ENCODE measurements at places on chromosomes 12 and 14.

DNA sequence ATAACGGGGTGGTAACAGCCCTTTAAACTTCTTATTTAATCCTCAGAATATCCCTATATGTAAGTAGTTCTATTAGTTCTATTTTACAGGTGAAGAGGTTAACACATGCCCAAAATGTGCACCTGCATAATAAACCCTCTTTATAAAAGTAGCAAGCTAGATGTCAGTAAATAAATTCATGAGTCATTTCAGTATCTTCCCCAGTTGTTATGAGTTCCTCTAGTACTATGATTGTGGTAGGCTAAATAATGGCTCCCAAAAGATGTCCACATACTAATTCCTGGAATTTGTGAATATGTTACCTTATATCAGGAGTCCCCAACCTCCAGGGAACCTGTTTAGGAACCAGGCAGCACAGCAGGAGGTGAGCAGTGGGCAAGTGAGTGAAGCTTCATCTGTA lies 106.5 kb downstream of the TMTC3 start:
- no peaks in the 10 kb centered on the region for H3K36me3 ChIP-seq
- H3K27ac ChIP-seq: no peak overlapping the region
- peaks cover 21% of the 10 kb centered on the region for H3K4me1 ChIP-seq
- H3K4me3 ChIP-seq: no peak overlapping the region
- H3K27me3 ChIP-seq: no peaks in the 10 kb centered on the region

GRCh38 chr14:102415671-102416070 lies 52.9 kb downstream of the TECPR2 start:
- H3K27me3 ChIP-seq: no peaks in the 10 kb centered on the region
- H3K36me3 ChIP-seq: no peaks in the 10 kb centered on the region
- no peaks in the 10 kb centered on the region for H3K4me1 ChIP-seq
- no peak overlapping the region for H3K4me3 ChIP-seq

DNA sequence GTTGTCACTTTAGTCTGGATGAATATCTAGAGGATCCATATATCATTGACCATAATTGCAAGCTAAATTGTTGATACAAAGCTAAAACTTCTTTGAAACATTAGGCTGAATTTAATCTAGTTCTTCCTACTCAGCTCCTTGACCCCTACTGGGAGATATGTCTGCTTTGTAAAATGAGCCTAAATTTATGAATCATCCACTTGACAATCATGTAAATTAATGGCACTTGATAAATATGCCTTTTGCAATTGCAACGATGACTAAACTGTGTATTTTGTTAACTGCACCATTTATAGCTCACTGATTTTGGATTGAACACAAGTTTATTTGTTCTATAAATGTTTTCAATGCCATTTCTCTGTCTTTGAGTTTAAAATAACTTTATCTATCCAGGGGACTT lies 1616.5 kb upstream of the FLRT2 start:
- no peak overlapping the region for H3K4me3 ChIP-seq
- H3K36me3 ChIP-seq: no peaks in the 10 kb centered on the region
- DNase-seq: no peak
- H3K27me3 ChIP-seq: no peaks in the 10 kb centered on the region
- no peak overlapping the region for H3K27ac ChIP-seq
- no peaks in the 10 kb centered on the region for H3K4me1 ChIP-seq

DNA sequence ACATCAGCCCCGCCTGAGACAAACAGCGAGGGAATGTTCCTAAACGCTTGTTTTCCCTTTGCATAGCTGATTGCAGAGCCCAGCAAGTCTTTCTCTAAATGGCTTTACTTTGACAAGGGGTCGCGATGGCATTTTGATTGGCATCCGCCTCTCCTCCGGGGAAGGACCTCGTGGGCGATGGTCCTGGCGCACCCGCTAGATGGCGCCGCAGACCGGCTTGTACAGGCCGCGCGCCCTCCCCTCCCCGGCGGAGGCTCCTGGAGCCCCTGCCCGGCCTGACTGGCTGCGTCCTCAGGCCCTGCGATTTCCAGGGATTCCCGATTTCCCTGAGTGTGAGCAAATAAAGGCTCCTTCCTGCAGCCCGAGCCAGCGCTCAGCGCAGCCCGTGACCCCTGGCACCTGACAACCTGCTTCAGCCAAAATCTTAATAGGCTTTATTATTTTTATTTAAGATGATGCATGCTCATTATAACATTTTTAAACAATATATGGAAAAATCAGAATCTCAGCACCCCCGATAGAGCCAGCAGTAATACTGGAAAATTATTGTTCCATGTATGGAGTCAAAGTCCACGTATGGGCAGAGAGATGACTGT lies 468.3 kb downstream of the AACS start:
- no peak overlapping the region for H3K4me3 ChIP-seq
- DNase-seq: no peak
- peaks cover 7% of the 10 kb centered on the region for H3K4me1 ChIP-seq
- no peak overlapping the region for H3K27ac ChIP-seq
- no peaks in the 10 kb centered on the region for H3K36me3 ChIP-seq

DNA sequence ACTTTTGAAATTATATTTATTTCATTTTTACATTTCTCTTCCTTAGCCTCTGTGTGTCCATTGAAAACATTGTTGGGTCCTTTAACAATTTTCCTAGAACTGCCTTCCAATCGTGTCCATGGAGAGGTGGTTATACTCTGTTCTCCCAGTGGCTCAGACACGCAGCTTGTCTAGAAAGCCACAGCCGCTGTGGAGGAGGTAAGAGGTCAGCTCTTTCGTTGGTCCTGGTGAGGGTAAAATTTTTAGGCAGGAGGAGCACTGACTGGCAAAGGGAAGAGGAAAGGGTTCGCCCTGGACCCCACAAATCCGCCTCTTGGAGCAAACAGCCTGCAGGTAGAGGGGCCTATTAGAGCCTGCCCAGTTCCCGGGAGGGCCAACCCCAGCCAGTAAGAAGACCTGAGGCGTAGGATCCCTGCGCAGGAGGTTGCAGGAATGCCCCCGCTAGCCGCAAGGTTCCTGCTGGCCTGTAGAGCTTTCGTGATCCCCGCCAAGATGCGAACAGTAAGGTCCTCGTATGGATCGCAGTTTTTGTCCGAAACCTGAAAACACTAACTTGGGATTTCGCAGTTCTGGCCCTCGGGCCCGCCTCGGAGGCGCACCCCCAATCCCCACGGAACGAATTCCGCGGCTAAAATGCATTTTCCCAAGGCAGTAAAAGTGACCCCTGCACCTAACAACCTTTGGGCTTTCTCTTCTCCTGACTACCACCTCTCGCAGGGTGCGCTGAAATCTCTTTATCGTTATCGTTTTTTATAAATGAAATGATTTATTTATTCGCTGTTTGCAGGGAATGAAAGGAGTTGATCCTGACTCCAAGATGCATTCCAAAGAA lies 7.5 kb upstream of the PAX9 start:
- no peak for DNase-seq
- peaks cover 100% of the 10 kb centered on the region for H3K27me3 ChIP-seq
- H3K4me3 ChIP-seq: no peak overlapping the region
- peaks cover 4% of the 10 kb centered on the region for H3K4me1 ChIP-seq
- H3K36me3 ChIP-seq: no peaks in the 10 kb centered on the region

DNA sequence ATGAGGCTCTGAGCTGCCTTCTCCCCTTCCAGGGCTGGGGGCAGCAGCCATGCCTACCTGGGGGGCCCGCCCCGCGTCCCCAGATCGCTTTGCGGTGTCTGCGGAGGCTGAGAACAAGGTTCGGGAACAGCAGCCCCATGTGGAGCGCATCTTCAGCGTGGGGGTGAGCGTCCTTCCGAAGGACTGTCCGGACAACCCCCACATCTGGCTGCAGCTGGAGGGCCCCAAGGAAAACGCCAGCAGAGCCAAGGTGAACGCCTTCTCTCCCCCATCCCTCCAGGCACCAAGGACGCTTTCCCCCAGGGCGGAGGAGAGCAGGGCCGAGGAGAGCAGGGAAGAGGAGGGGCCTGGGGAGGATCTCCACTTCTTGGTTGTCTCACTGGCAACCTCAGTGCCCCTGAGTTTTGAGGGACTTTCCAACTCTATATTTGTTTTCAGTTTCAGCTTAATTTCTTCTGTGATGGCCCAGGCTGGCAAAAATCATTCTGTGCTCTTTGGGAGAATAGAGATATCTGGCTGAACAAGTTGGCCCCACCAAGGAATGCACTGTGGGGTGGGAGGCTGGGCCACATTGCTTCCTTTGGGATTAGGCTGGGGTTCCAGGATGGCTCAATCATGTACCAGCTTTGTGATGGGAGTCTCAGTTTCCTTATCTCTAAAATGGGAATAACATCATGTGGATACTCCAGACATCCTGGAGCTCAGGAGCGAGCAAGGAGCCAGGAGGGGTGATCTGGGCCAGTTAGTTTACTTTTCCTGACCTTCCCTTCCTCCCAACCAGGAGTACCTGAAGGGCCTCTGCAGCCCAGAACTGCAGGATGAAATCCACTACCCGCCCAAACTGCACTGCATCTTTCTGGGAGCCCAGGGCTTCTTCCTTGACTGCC lies 1.2 kb downstream of the KHNYN start:
- H3K36me3 ChIP-seq: peaks cover 46% of the 10 kb centered on the region
- H3K4me3 ChIP-seq: peak overlapping the region; percentile 80
- H3K27ac ChIP-seq: peak overlapping the region; percentile 93
- DNase-seq: no peak
- peaks cover 26% of the 10 kb centered on the region for H3K4me1 ChIP-seq

GRCh38 chr14:29716150-29716549 lies 211.5 kb downstream of the PRKD1 start:
- H3K4me1 ChIP-seq: no peaks in the 10 kb centered on the region
- no peak overlapping the region for H3K27ac ChIP-seq
- no peak overlapping the region for H3K4me3 ChIP-seq
- no peaks in the 10 kb centered on the region for H3K27me3 ChIP-seq

- peak within 1 kb of the TSS; percentile 82 for H3K4me3 ChIP-seq
- peaks cover 42% of the 10 kb centered on the region for H3K4me1 ChIP-seq
- DNase-seq: peak; percentile 71
- peak within 1 kb of the TSS; percentile 94 for H3K27ac ChIP-seq
- H3K27me3 ChIP-seq: no peaks in the 10 kb centered on the region
- peaks cover 4% of the 10 kb centered on the region for H3K36me3 ChIP-seq
Observed at GRCh38 chr12:11171145-11171968, at the start of gene SMIM10L1. Gene SMIM10L1, plus strand, starts transcription at chr12:11171194. Its CDS starts 163 bp downstream, at chr12:11171357.

DNA sequence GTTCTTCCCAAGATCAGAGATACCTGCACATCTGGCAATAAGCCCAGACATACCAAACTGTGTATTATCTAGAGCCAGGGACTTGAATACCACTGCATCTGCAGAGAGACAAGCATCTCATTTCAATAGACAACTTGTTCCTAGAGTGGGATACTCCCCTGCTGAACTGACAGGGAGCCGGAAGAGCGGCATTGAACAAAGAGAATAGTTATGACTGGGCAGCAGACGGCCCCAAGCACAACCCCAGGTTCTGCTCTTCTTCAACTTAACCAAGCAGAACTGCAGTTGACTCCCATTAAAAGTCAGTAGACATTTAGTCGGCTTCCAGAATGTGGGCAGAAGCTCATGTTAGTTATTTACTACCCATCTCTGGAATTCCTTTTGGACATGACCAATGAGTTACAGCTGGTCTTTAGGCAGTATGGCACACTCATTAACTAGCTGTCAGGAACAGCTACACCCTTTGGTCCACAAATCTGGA lies 112.9 kb downstream of the HMGA2 start:
- H3K27me3 ChIP-seq: no peaks in the 10 kb centered on the region
- no peaks in the 10 kb centered on the region for H3K4me1 ChIP-seq
- H3K36me3 ChIP-seq: no peaks in the 10 kb centered on the region
- DNase-seq: no peak
- H3K27ac ChIP-seq: no peak overlapping the region
- H3K4me3 ChIP-seq: no peak overlapping the region

DNA sequence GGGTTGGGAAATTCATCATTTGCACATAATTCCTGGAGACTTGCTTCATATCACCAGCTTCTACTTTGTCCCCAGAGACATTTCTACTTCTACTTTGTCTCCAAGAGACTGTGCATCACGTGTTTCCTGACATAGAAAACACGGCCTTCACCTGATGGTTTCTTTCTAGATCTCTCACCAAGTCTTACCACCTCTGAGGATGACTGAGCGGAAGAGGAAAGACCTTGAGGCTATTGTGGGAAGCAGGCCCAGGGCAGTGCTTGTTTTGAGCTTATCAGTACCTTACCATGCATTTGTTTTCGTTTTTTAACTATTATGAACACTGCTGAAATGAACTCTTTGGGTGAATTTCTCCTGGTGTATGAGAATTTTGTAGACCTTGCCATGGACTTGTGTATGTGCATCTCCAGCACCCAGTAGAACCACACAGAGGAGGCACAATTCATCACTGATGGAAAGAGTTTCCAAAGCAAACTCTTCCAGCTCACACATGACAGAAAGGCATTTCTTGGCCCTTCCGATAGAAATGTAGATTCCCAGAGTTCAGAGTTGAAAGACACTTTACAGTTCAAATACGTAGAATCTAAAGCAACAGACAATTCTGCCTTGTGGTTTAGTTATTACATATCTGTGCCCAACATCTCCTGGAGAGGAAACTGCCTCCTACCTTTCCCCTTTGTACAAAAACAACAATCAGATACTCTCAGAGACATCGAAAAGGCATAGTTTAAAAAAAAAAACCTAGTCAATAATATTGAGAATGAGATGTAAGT lies 434.7 kb downstream of the FUT8 start:
- H3K27ac ChIP-seq: no peak overlapping the region
- no peaks in the 10 kb centered on the region for H3K27me3 ChIP-seq
- H3K4me3 ChIP-seq: no peak overlapping the region
- no peaks in the 10 kb centered on the region for H3K36me3 ChIP-seq
- no peaks in the 10 kb centered on the region for H3K4me1 ChIP-seq

DNA sequence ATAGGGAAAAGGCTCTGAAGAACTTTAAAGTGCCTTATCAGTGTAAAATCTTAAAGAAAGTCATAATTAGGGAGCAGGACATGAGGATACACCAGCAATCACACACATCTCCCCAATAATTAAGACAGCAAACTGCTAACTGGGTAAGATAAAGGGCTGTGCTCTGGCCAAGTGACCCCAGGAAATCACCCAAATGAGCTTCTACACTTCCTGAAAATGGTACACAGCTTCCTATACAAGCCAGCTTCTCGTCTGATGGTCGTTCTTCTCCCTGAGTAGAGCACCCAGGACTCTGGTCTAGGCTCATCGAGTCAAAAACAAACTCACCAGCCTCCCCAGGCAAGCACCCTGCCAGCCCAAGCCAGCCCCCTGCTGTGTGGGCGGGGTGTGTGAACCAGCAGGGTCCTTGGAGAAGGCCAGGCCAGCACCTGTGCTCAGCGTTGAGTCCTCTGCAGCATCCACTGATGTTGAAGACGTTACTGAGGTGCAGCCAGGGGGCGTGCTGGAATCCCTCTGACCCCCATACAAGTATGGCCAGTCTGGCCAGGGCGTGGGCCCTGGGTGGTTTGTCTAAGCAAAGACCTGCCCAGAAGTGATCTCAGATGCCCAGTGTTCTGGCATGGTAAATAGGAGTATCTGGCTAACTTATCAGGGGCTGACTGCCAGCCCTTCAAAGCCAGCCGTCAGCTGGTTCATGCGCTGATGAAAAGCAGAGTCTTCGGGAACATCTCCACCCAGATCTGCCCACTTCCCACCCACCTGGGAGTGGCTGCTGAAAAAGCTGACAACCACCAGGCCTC lies 41.4 kb downstream of the ACTN1 start:
- no peaks in the 10 kb centered on the region for H3K36me3 ChIP-seq
- H3K27ac ChIP-seq: peak overlapping the region; percentile 90
- no peak overlapping the region for H3K4me3 ChIP-seq
- no peak for DNase-seq

- no peaks in the 10 kb centered on the region for H3K4me1 ChIP-seq
- H3K4me3 ChIP-seq: no peak overlapping the region
- DNase-seq: no peak
- H3K36me3 ChIP-seq: no peaks in the 10 kb centered on the region
- H3K27ac ChIP-seq: no peak overlapping the region
Observed at GRCh38 chr12:20443792-20444191, 75.5 kb downstream of the PDE3A start.
